ENCODE measurements at places on chromosomes 7 and 10.

DNA sequence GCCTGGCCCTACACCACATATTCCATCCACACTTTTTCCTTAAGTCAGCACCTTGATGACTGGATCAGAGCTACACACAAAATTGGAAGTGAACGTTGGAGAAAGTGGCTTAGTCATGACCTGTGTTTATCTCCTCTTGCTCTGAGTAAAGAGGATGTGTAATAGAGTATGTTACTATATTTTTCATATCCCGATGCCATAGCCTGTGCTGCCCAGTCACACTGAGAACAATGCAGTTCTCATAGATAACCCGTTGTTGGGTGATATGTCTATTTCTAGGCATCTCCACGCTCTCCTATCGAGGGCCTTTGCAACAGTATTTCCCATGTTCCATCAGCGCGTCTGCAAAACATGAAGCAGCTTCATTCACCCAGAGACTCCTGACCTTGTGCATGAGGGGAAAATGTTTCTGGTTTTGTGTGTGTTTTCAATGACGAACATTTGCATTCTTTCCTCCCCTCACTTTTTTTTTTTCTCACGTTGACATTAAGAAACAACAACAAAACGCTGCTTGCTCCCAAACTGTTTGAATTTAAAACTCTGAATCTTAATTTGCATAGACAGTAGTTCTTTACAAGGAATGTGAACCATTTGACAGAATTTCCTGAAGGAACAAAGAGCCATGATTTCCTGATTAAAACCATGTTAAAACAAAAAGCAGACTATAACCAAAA lies 43.4 kb downstream of the GRK5 start:
- DNase-seq: no peak

DNA sequence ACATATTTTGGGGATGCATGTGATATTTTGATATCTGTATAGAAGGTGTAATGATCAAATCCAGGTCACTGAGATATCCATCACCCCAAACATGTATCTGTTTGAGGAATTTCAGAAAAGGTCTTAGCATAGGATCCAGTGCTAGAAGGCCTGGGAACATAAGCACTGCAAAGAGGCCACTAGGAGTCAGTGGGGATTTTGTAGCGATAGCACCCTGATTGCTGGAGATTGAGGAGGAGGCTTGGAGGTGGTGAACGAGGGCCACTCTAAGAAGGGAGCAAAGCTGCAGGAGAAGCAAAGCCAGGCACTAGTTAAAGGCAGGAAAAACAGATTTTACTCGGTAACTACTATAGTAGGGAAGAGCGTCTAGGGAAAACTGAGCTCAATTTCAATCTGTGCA lies 324.0 kb downstream of the LHFPL3 start:
- DNase-seq: no peak

DNA sequence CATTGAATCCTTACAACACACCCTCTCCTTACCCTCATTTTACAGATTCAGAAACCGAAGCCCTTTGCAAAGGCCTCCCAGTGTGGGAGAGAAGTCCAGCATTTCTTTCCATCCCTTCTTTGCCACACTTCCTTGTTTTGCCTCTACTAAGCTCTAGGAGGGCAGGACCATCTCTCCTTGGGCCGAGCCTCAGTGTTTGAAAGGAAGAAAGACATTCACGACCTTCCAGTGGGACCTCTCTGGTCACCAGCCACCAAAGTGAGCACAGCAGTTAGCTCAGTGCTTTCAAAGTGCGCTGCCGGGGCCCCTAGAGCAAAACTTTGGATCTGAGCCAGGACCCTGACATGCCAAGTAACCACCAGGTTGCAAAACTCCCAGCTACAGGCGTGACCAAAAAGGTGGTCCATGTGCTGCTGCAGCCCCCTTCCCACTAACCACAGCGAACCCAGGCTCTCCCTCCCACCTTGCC lies 12.4 kb downstream of the CTBP2 start:
- no peak for DNase-seq

DNA sequence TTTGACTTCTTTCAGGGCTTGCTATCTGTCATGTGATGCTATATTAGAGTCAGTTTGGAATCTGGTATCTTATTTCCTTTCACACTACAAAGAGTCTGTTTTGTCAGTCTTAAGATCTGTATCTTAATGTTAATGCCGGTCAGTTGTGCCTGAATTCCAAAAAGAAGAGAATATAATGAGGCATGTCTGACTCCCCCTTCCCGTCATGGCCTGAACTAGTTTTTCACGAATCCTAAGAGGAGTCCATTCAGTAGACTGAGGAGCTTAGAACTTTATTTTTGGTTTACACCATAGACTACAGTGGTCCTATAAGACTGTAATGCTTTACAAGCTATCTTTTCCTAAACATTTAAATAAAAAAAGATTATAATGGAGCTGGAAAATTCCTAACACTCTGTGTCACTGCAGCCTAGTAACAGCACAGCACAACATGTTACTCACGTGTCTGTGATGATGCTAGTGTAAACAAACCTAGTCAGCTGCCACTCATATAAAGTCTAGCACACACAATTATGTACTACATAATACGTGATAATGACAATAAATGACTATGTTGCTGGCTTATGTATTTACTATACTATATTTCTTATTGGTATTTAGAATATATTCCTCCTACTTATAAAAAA lies 50.6 kb downstream of the VPS41 start:
- no peak for DNase-seq

- DNase-seq: no peak
These were observed 785.9 kb downstream of the GATA3 start for GRCh38 chr10:8840356-8840755.

DNA sequence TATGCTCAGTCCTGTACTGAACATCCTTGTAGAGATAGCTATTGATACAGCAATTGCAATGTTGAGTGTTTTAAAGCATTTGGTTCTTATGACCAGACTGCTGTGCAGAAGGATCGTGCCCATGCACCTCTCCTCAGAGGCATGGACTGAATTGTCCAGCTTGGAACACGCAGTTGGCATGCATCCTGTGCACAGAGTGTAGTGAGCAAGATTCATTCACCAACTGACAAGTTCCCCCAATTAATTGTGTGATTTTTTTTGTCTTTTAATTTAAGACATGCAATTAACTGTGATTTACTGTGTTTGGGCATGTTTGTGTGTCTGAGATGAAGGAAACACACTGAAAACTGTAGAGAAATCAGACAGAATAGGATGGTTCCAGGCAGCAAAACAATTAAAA lies 323.7 kb downstream of the CDK14 start:
- no peak for DNase-seq

GRCh38 chr10:60363187-60363586 lies 26.5 kb downstream of the ANK3 start:
- DNase-seq: no peak

- no peak for DNase-seq
These were observed 165.8 kb downstream of the CCSER2 start for GRCh38 chr10:84493951-84494848.

- no peak for DNase-seq
These were observed 51.0 kb upstream of the OSBPL3 start for GRCh38 chr7:25031007-25031406.

DNA sequence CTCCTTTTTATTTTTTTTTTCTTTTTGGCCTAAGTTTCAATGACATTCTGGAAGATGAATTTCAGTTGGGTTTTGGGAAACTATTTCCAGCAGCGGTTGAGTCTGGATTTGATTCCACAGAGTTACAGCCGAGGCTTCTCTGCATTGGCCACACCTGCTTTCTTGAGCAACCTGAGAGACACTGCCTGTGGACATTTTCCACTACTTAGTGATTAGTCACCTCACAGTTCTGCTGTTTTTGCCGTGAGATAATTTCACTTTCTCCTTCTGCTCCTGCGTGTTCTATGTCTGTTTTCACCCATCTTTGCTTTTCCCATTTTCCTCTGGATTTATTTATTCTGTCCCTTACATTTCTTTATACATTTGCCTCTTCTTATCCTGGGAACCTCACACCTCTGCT lies 243.0 kb downstream of the BICC1 start:
- no peak for DNase-seq

- no peak for DNase-seq
These were observed 20.0 kb downstream of the LRRD1 start for GRCh38 chr7:92158660-92159575.

GRCh38 chr7:37488163-37488764 lies 39.6 kb upstream of the ELMO1 start:
- DNase-seq: no peak

DNA sequence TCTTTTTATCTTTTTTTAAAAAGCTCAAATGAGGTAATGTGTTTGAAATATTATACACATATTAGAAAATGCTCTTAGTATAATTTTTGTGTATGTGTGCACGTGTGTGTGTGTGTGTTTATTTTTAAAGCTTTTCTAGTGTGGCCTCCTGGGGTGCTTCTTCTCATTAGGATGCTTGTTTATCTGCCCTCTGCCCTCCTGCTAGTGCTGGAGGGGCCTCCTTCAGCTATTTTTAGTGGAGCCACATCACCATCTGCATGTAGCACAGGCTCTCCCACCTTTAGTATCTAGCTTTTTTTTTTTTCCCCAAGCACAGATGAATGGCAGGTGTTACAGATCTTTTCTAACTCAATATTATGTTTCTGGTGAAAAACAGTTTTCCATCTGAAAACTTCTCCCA lies 155.7 kb upstream of the TMEM229A start:
- DNase-seq: no peak

- no peak for DNase-seq
These were observed 12.2 kb downstream of the ADAM8 start for GRCh38 chr10:133264461-133264860.

- DNase-seq: no peak
These were observed 404.6 kb upstream of the NRP1 start for GRCh38 chr10:33739031-33739430.

DNA sequence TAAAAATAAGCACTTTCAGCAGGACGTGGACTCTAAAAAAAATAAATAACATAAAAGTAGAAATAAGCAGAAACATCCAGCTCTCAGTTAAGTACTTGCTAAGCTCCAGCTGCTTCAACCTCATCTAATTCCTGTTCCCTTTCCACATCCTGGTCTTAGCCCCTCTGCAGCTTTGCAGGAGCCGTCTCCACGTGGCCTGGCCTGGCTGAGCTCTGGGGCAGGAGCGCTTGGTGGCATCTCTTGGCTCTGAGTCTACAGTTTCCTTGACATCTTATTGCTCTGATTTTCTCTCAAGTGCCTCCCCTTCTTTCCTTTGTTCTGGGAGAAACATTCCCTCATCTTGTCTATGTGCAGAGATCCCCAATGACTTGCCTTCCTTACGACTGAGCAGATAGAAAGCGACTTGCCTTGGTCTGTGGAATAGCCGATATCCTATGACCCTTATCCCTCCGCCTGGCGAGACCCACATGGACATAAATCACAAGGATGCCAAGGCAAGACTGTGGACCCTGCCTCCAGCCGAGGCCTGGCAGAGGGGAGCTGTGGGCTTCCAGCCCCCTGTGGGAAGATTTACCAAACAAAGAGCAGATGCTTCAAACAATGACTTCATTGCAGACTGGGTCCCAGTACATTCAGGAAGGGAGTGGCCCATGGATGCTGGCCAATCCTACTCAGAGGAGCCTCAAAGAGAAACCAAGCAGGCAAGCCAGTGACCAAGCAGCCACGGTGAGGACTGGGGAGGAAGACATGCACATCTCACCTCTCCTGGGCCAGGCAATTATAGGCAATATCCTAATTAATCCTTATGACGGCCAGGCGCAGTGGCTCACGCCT lies 61.9 kb downstream of the SPOCK2 start:
- DNase-seq: no peak

- no peak for DNase-seq
These were observed 56.5 kb downstream of the AFAP1L2 start for GRCh38 chr10:114347791-114348190.

GRCh38 chr10:104268405-104268712 lies 625 bp upstream of the GSTO2 start:
- DNase-seq: no peak

DNA sequence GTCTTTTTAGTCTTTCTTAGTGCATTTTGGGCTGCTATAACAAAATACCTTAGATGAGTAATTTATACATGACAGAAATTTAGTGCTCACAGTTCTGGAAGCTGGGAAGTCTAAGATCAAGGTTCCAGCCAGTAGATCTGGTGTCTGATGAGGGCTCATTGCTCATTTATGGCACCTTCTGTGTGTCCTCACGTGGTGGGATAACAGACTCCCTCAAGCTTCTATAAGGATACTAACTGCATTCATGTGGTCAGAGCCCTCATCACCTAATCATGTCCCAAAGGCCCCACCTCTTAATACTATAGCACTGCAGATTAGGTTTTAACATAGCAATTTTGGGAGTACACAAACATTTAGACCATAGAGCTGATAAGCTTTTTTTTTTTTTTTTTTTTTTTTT lies 80.4 kb downstream of the ZNRF2 start:
- DNase-seq: no peak

GRCh38 chr10:102392306-102392705 lies 3.2 kb upstream of the NFKB2 start:
- no peak for DNase-seq

- no peak for DNase-seq
These were observed 18.1 kb upstream of the KNDC1 start for GRCh38 chr10:133141958-133142340.

DNA sequence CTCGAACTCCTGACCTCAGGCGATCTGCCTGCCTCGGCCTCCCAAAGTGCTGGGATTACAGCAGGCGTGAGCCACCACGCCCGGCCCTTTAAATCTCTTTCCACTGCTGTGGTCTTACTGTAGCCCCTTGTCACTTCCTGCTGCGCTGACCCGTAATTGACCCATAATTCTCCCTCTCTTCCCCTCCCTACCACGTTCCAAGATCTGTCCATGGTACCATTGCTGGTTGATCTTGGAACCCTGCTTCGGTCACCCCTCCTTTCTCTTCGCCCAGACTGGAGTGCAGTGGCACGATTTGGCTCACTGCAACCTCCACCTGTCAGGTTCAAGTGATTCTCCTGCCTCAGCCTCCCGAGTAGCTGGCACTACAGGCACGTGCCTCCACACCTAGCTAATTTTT lies 6.5 kb downstream of the POR start:
- no peak for DNase-seq

DNA sequence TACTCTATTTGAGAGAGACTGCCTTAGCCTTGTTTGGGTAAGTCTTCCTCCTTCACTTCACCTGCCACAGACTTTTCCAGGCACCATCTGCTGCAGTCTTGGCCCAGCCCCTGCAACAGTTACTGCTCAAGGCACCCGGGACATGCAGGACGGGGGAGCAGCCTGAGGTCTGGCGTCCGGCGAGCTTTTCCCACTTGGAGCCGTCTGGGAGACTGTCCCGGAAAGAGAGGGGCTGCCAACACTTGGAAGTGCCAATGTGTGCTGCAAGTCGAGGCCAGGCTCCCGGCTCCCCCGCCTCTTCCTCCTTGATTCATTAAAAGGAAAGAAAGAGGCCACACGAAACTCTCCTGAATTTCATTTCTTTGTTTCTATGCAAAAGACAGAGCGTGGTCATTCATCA lies 13.7 kb downstream of the HTRA1 start:
- no peak for DNase-seq

DNA sequence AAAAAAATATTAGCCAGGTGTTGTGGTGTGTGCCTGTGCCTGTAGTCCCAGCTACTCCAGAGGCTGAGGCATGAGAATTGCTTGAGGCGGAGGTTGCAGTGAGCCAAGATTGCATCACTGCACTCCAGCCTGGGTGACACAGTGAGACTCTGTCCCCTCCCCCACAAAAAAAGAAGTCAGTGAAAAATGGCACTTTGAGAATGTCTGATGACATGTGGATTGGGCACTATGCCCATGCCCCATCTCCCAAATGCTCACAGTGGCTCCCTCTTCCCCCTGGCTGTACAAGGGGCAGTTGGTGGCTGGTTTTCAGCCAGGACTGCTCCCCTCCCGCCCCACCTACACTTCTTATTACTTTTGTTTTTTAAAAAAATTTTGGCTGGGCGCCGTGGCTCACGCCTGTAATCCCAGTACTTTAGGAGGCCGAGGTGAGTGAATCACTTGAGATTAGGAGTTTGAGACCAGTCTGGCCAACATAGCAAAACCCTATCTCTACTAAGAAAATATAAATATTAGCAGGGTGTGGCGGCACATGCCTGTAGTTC lies 26.1 kb downstream of the IL15RA start:
- no peak for DNase-seq
